ENCODE measurements at places on chromosomes 3 and 15. TPM values are rescaled to one million over a fixed set of nuclear protein-coding genes. Genes with fewer than 3 reads are reported as not detected.

HTR3E gene
- not detected for total RNA-seq

DNA sequence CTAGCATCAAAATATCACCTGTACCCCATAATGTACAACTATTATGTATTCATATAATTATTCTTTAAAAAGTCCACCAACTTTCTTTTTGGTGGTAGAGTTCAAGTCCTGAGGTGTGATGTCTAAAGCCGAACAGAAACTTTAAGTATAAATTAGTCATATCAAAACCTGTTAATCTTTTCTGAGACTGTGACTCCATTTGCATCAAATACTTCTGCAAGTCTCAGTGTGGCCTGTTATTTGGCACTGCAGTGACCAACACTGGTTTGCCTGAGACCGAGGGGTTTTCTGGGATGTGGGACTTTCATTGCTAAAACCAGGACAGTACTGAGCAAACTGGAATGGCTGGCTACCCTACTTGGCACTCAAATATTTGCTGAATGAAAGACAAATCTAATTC, 7.3 kb downstream of the NGLY1 start:
- no peaks in the 10 kb centered on the region for H3K27me3 ChIP-seq
- H3K4me3 ChIP-seq, result no peak overlapping the region
- DNase-seq, result no peak
- H3K4me1 ChIP-seq, result no peaks in the 10 kb centered on the region

- no peak overlapping the region for H3K4me3 ChIP-seq
- no peak for DNase-seq
- H3K27ac ChIP-seq, result no peak overlapping the region
- H3K4me1 ChIP-seq, result no peaks in the 10 kb centered on the region
- H3K36me3 ChIP-seq, result no peaks in the 10 kb centered on the region
- no peaks in the 10 kb centered on the region for H3K27me3 ChIP-seq
Observed at GRCh38 chr15:75107908-75108838, 84.8 kb downstream of the PPCDC start.

DNA sequence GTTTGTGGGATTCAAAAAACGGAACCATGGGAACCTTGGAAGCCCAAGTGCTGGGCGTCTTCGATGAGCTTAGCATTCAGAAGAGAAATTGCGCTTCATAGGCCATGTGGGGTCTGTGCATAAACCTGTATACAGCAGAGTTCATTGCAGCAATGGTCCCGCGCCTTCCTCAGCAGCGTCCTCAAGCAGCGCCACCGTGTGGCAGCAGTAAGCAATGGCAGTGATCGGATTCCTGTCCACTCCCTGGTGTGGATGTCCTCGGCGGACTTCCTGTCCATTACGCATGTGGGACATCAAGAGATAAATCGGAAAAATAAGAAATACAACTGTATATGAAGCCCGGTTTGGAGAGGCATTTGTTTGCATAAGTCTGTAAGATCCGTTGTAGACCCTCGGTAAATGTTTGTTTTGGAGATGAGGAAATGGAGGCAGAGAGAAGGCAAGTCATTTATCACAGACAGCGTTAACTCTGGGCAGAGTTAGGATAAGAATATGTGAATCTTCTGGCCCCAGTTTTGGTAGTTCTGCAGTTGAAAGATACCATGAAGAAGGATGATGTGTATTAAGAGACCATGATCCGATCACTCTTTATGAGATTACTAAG, 57.7 kb downstream of the CNTN4 start:
- H3K27me3 ChIP-seq, result no peaks in the 10 kb centered on the region
- H3K27ac ChIP-seq, result no peak overlapping the region
- H3K4me3 ChIP-seq, result no peak overlapping the region
- no peak for DNase-seq
- no peaks in the 10 kb centered on the region for H3K36me3 ChIP-seq

DNA sequence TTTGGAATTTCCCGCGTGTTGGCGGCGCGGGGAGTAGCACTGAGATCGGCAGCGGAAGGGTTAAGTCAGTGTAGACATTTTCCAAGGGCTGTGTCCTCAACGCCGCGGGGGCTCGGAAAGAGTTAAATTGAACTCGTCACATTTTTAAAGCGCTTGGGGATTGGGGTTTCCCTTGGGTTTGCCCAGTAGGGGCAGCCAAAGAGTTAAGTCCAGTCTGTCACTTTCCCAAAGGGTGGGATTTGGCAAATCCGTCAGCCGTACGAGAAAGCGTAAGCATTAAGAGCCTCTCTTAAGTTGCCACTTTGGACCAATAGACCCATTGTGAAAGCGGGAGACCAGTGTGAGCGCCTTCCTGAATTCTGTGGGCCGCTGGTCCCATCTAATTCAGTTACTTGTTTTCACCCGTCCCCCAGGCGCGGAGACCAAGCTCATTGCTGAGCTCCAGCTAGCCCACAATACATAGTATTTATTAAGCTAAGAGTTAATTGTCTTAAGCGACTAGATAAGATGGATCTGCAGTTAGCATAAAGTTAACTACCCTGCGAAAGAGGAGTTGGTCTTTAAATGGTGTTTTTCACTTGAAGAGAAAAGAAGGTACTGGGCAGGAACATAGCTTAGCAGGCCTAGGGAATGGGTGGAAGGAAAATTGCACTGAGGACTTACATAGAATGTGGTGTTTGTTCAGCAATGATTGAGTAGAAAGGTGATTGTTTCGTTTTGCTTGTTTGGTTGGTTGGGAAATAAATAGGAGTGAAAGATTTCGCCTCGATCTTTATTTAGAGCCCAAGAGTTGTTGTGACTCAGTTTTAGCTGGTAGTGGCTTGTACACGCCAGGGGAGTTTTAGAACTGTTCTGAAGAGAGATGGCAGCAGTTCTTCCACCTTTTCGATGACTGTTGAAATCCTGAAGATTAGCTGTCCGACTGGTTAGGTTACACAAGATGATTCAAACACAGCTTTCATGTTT, 932 bp downstream of the ARL8B start:
- H3K27me3 ChIP-seq, result no peaks in the 10 kb centered on the region
- H3K36me3 ChIP-seq, result no peaks in the 10 kb centered on the region
- DNase-seq, result peak; percentile 68
- H3K27ac ChIP-seq, result peak overlapping the region; percentile 98
- H3K4me1 ChIP-seq, result peaks cover 49% of the 10 kb centered on the region

All from sigmoid colon (tissue), 7 donors.